ENCODE measurements at places on chromosomes 5 and 9.

GRCh38 chr5:173704615-173705511 is 88.4 kb upstream of the BOD1 start:
- no peak for DNase-seq

DNA sequence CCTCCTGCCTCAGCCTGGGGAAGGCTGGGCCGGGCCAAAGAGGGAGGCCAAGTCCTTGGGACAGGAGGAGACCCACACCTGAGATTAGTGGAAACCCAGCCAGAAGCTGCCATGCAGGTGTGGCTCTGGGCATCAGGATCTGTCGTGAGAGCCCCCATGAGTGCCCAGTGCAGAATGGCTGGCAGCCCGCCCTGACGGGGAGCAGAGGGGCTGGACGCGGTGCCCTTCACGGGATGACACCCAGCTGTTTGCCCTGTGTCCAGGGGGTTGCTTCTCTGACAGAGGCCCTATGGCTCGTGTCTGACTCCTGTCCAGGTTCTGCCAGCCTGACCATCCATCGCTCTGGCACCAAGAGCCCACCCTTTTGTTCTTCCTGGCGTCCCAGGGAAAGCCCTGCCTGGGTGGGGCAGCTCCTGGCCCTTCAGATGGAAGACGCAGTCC is 8.5 kb downstream of the DIPK1B start:
- DNase-seq: peak; percentile 5

- no peak for DNase-seq
Measured at GRCh38 chr9:5582835-5583195, 46.1 kb upstream of the RIC1 start.

- DNase-seq: no peak
Measured at GRCh38 chr5:73486119-73486899, 11.9 kb upstream of the BTF3 start.

DNA sequence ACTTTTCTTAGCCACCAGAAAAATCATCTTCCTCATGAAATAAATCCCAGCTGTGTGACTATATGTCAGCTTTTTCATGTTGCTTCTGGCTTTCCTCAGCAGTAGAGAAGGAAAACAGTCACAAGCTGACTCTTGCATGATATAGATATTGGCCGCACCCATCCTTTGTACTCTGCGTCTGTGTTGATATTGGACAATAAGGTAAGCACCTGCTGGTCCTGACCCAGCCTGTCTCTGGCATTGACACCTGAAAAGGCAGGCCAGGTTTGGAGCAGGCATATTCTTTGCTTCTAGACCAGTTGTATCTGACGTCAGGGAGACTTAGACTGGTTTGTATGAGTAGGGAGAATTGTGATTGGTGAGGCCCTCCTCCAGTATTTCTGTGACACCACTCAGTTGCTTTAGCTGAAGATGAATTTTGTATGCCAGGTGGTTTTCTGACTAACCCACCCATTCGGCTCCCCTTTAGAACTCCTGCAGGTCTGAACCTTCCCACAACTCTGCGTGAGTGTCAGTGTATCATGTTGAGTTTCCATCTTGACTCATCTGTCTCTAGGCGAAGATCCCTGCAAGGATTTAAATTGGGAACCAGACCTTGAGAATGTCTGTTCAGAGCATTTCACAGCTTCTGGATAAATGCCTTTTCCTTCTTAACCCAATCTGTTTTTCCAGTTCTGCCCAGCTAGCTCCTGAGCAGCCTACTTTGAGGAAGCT is 151.2 kb upstream of the RUSC2 start:
- no peak for DNase-seq

DNA sequence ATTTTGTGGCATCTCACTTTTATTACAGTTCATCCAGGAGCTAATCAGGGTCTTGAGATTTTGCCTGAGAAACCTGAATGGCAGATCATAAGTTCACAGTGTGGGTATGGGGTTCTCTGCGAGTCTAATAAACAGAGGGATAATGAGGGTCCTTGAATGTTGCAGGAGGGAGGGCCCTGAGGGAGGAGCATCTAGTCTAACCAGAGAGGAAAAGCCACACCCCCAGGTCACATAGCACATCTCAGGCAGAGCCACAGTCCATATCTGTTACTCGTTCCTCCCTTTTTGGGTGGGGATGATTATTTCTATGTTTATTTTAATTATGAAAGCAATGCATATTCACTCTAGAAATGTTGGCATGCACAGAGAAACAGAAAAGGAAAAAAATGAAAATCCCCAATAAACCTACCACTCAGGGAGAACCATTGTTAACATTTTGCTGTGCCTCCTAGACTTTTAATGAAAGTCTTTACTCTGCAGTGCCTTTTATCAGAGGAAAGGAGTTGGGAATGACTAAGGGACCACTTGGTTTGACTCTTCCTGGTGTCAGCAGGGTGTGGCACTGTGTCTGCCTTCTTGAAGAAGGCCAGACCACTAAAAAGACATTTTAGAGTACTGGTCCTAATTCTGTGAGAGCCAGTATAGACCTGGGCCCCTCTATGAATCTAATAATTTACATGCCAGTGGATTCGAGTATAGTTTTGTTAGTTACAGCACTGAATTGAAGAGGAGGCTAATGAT is 2.8 kb downstream of the GALNT12 start:
- no peak for DNase-seq

GRCh38 chr5:171907725-171908343 is 98.6 kb downstream of the FBXW11 start:
- peak; percentile 50 for DNase-seq

DNA sequence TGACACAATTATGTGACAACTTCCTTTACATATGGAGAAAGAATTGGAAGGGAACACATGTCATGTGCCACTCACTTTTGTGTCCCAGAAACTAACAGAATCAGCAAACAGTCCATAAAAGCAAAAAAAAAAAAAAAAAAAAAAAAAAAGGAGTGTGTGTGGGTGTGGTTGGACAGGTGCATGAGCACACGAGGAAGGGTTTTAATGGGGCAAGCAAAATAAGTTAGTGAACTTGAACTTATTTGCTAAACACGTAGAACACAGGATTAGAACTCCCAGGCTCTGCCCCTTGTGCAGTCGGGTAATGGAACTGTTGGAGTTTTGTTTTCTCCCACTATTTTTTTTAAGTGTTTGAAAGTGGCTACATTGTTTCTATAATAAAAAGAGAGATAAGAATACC is 74.8 kb upstream of the PJA2 start:
- DNase-seq: no peak

GRCh38 chr5:127802477-127802865 is 99.3 kb downstream of the CCDC192 start:
- DNase-seq: no peak

GRCh38 chr9:4859035-4859434 is 66.3 kb downstream of the RCL1 start:
- DNase-seq: no peak

GRCh38 chr9:19699756-19700155 is 89.1 kb downstream of the SLC24A2 start:
- no peak for DNase-seq

- DNase-seq: peak; percentile 57
Measured at GRCh38 chr9:132575005-132575609, 7.3 kb upstream of the BARHL1 start.

DNA sequence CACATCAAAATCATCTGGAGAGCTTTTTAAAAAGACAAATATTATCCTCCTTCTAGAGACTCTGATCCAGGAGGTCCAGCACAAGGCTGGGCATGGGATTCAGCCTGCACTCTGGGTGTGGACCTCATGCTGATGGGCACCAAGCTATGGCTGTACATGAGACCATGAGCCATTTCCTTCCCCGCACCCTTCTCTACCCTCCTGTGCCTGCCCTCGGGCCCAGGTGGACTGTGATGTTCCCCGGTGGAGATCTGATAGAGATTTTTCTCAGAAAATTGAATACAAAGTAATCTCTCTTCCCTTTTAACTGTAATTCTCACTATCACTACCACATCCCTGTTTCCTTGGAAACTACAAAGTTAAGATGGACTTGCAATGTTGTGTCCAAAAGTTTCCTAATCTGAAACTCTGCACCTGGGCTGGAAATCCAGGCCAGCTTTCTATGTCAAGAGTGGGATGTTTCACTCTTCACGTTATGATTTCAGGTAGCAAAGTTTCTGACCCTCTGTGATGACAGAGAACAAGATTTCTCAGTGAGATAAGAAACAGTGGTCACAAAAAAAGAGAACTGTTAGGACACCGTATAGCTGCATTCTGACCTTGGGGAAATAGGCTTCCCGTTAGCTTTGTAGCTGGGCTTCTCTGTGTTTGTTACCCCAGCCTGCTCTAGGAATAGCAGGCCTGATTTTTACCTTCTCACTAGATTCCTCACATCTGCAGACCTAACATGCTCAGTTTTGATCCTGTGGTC is 11.5 kb downstream of the SFXN1 start:
- DNase-seq: no peak

GRCh38 chr5:146072595-146072994 is 32.8 kb downstream of the PLAC8L1 start:
- DNase-seq: no peak

DNA sequence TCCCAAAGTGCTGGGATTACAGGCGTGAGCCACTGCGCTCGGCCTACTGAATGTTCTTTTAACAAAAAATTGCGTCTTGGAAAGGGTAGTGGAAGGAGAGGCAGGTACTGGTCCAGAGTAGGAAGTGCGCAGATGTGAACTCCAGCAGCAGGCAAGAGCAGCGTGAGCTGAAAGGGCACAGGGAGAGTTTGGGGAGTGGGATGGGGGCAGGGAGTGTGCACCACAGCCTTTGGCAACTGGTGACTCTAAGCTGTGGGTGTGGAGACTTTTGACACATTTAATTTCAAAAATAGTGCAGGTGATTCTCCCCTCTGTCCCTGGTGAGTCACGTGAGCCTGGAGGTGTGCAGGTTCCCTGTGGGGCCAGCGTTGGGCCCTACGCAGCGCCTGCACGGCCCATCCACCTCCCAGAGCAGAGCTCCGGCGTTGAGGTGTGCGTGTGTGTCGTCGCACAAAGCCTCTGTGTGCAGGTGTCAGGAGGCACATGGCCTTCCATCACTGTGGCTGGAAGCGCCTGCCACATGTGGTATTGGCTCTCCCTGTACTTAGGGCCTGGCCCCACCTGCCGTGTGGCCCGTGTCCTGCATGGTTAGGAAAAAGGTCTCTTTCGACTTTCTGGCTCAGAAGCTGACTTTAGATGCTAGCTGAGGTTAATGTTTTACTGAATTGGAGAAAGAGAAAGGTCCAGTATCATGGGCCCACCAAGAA is 11.5 kb downstream of the SQSTM1 start:
- DNase-seq: no peak

- no peak for DNase-seq
Measured at GRCh38 chr9:95181226-95181818, 136.2 kb downstream of the FANCC start.

DNA sequence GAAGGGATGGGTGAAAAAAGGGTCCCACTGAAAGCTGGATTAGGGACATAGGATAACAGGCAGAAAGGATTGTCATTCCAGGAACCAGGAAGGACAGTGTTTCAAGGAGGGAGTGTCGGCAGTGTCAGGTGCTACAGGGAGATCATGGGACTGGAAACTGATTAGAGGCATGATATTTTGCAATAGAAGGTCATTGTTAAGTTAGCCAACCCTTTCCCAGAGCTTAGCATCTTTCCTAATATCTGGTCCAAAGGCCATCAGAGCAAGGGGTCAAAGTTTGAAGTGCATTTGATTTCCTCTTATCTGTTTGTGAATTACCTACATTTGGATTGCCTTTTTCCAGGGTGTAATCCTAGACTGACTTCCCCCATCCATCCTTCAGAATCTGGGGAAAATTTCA is 91.3 kb downstream of the DOCK2 start:
- no peak for DNase-seq

DNA sequence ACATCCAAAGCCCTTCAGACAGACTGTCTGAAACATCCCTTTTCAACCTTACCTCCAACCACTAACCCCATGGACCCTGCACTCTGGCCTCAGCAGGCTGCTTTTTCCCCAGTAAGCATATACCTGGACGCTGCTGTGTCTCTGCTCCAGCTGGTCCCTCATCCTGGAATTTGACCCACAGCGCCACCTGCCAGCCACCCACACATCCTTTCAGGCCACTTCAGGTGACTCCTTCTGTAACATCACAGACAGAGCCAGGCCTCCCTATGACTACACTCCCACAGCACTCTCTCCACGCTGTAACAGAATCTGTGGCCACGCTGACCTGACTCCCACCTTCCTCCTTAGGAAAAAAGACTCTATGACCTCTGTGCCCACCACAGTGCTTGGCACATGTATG is 3.4 kb downstream of the MGAT1 start:
- no peak for DNase-seq

DNA sequence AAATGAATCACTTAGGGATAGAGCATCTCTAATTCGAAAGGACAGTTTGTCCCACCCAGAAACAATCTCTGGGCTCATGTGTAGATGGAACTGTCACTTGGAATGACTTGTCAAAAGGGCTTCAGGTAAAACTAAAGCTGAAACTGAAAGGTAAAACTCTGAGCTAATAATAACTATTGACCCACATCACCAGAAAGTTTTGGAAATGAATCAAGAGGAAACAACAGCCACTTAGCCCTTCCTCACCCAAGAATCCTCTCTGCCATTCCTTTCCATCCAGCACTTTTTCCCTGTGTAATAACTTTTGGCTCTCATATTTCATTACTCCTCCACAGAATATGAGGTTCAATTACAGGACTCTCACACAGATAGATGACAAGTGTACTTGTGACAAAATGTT is 14.0 kb upstream of the GLRX start:
- DNase-seq: no peak

DNA sequence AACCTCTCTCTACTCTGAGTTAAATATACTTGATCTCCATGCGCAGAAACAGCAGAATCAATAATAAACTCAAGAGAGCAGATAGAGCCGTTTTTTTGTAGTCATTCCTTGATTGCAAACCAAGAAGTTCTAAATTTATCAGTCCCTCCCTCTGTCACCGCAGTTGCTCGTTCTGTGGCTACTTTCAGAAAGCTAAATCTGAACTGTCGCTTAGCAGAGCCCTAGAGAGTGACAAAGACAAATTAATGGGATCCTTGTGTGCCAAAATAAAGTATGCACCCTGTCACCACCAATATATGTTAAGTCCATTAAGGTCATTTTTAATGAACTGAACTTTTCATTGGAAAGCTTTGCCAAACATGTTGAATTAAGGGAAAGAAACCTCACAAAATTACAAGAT is 218.3 kb downstream of the ADAMTSL1 start:
- no peak for DNase-seq

GRCh38 chr9:99533421-99533820 is 288.3 kb upstream of the NR4A3 start:
- no peak for DNase-seq

- no peak for DNase-seq
Measured at GRCh38 chr9:71036501-71036900, 84.9 kb downstream of the TRPM3 start.

Data from RCC 7860 (cell line).